ENCODE measurements at places on chromosomes 7 and 10.

DNA sequence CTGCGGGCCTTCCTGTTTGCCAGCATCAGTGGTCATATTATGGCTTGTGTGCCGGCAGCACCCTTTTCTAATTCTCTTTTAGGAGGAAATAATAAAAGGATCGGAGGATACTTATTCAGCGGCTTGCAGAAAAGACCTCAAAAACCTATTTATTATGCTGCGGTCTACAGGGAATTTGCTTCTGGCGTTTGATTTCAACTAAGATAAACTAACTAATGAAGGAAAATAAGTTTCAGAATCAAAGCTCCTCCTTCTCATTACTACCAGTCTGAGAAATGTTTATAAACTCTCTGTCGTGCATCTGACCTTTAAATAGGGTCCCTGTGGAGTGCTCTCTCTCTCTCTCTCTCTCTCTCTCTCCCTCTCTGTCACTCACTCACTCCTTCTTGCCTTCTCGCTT, 335.0 kb upstream of the GLI3 start:
- no peak for DNase-seq

DNA sequence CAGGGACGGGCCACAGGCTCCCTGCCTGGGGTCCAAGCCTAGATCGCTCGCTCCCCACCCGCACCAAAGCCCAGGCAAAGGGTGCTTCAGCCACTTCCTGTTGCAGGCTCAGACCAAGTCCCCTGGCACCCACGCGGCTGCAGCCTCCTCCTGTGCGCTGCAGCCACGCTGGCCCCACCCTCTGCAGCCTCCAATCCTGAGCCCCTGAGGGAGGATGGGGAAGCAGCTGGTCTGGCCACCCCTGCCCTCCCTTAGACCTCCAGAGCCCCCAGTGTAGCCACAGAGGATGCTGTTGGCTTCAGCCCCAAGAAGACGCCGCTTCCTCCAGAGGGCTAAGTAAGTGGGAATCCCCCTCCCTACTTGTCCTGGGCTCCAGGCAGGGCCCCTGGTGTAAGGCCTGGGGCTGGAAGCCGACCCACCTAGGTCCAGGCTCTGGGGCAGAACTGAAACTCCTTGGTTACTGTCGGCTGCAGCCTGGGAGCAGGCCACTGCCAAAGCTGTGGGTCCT, 9.4 kb downstream of the LIMK1 start:
- DNase-seq = no peak

GRCh38 chr7:51045319-51046102, 262.8 kb upstream of the GRB10 start:
- no peak for DNase-seq

- DNase-seq = no peak
Observed at GRCh38 chr7:77453531-77453930, 37.4 kb upstream of the GSAP start.

GRCh38 chr10:76111986-76112825, 680.8 kb downstream of the LRMDA start:
- DNase-seq = no peak

- no peak for DNase-seq
Observed at GRCh38 chr7:155580367-155580766, 34.0 kb upstream of the CNPY1 start.

GRCh38 chr10:3350205-3350604, 177.6 kb upstream of the PITRM1 start:
- DNase-seq = no peak

- DNase-seq = no peak
Observed at GRCh38 chr10:34739915-34740314, 75.2 kb downstream of the PARD3 start.

- DNase-seq = no peak
Observed at GRCh38 chr10:68121852-68122251, 12.6 kb downstream of the MYPN start.

DNA sequence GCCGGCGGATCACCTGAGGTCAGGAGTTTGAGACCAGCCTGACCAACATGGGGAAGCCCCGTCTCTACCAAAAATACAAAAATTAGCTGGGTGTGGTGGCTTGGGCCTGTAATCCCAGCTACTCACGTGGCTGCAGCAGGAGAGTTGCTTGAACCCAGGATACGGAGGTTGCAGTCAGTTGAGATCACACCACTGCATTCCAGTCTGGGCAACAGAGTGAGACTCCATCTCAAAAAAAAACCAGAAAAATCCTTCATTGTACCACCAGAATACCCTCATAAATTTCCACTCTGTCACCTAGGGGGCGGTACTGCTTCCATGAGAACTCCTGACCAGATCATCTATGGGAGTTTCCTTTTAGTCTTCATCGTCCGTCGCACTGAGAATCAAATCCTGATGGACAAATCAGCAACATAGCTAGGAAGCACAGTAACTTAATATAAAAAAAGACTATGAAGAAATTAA, 225.8 kb upstream of the KLF14 start:
- no peak for DNase-seq

DNA sequence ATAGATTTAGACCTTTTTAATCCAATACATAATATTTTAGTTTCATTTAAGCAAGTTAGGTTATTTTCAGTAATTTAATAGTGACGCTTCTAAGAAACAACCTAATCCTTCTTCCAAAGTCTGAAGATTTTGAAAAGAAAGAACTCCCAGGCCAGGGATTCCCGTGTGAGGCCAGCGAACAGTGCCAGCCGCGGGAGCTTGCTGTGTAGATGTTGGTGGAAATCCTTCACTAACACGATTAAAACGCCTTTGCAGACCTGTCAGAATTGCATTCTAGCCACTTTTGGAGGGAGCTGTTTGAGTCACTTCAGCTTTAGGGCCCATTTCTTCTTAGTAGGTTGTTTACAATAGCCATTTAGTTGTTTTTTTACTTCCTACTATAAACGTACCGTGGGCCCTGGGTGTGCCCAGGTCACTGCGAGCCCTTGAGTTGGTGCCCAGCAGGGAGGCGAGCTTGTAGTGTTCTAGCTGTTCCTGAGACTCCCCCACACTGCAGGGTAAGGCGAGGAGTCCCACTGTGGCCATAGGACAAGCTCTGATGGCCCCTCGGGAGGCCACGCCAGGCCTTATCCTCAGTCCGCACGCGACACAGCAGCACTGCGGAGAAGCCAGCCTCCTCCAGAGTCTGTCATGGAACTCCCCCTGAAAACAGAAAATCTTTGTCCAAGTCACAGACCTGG, 32.3 kb downstream of the PPP2R2D start:
- DNase-seq = no peak

- no peak for DNase-seq
Observed at GRCh38 chr10:112834751-112835181, 115.3 kb upstream of the TCF7L2 start.

- DNase-seq = no peak
Observed at GRCh38 chr7:24882989-24883621, 96.9 kb downstream of the OSBPL3 start.

DNA sequence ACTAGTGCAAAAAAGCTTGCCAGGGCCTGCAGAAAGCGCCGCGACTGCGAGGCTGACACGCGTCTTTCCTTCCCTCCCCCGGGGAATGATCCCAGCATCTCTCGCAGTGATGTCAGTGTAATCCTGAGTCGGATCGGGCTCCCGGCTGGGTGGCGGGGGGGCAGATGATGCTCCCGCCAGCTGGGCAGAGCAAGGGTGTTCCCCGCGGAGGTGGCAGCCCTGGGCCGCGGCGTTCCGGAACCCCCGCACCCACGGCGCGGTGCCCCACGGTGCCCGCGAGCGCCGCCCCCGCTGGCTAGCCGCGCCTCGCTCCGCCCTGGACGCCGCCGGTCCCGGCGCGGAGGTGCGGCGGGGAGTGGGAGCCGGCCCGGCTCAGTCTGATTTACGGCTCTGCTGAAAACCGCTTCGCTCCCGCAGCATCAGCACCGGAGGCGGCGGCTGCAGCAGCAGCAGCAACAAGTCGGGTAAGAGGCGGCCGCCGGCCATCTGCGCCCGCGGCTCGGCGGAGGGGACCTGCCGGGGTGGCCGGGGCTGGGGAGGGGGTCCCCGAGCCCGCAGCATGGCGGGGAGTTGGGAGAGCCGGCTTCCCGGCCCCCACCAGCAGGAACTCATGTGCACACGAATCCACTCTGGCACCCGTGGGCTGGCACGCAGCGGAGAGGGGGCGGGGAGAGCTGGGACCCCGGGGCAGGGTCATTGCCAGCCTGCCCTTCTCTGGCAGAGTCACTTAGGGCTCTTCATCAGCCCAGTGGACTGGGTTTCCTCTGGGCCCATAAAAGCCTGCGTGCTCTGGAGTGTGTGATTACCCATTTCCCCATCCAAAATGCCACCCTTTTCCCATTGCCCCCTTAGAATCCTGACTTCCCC, at the start of gene ZNF365:
ZNF365 (plus strand) TSS at position 375 of the 867 bp plus-strand sequence. CDS start 1,825 bp downstream, outside the sequence.
- peak; percentile 27 for DNase-seq

- DNase-seq = peak; percentile 29
Observed at GRCh38 chr10:22022257-22023032, 18.9 kb upstream of the DNAJC1 start.

GRCh38 chr10:114420811-114421485, 16.6 kb upstream of the AFAP1L2 start:
- DNase-seq = no peak

DNA sequence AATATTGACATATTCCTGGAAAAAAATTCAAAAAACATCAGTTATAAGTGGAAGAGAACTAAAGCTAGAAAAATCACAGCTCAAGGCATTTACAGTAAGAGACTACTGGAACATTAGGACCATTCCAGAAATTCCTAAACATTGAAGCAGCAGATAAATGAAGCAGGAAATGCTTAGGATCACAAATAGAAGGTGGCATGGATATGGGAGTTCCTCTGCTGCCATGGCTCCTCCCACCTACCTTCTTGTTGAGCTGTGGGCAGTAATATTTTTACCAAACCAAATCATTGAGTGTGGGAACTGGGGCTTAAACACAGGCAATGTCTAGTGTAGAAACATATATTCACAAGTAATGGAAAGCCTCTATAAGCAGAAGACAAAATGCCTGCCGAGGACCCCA, 292.8 kb downstream of the ANKRD7 start:
- DNase-seq = no peak

DNA sequence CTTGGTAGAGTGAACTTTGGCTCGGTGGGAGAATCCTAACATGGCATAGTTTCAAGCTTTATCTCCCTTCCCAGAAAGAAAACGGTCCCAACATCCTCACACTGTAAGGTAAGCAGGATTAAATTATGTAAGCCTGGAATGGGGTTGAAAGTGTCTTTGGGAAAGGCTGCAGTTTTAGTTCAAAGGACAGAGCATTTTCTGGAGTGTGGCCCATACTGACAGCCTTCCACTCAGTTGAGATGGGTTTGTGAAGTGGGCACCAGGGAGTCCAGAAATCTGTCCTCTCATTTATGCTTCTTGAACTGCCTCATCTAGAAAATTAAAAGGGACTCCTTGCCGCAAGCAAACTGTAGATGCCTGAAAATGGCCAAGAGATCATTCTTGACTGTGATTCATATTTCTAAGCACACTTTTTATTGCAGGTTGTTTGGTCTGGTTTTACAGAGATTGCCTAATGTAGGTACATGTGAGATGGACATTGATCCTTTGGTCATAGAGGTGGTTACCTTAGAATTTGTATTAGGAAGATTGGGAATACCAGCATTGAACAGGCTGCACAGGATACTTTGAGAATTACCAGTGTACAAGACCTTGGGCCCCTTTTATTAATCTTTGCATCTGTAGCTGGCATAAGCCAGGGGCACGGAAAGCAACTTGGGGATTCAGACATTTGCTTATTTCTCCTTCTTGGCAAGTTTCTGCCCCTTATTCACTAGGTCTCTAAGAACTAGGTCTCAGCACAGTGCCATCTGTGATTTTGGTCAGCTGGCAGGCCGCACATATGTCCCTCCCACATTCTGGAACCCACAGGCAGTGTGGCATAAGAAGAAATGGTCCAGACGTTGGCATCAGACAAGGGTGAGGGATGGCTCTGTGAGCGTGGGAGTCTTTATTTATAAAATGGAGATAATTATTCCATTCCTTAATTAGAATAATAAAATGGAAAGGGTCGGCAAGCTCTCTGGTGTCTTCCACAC, 125.9 kb downstream of the GLCCI1 start:
- DNase-seq = no peak

- DNase-seq = no peak
Observed at GRCh38 chr7:147033641-147034040, 917.0 kb downstream of the CNTNAP2 start.

DNA sequence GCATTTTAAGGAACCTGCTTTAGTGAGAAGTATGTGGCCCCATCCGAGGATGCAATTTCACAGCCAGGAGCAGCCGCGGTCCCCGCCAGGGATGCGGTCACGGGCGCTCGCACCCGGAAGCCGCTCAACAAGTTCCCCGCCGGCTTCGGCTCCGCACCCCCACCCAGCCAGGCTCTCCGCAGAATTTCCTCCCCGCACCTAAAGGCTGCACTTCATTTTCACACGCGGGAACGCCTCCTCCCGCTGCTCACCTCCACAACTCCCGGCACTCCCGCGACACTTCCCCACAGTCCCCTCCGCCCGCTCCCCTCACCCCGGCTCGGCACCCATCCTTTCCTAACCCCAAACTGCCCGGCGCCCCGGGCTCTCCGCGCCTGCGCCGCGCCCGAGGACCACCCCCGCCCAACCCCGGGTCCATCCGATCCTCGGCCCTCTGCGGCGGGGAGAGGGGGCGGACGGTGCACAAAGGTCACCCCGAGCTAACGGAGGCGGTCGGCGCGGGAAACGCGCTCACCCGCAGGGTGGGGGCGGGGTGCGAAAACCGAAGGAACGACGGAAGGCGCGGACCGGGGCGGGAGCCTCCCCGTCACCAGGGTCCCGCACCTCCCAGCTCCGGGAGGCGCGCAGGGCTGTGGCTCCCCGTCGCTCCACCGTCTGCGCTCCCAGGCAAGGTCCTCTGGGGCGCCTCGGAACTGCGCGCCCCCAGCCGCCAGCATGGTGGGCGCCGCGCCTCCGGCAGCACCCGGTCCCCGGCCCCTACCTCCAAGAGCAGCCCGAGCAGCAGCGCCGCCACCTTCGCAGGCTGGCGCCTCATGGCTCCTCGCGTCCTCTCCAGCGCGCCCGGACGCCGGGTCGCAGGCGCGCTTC, 558 bp downstream of the VOPP1 start:
- DNase-seq = peak; percentile 53

GRCh38 chr10:73096041-73096448, 621 bp downstream of the P4HA1 start:
- peak; percentile 58 for DNase-seq

DNA sequence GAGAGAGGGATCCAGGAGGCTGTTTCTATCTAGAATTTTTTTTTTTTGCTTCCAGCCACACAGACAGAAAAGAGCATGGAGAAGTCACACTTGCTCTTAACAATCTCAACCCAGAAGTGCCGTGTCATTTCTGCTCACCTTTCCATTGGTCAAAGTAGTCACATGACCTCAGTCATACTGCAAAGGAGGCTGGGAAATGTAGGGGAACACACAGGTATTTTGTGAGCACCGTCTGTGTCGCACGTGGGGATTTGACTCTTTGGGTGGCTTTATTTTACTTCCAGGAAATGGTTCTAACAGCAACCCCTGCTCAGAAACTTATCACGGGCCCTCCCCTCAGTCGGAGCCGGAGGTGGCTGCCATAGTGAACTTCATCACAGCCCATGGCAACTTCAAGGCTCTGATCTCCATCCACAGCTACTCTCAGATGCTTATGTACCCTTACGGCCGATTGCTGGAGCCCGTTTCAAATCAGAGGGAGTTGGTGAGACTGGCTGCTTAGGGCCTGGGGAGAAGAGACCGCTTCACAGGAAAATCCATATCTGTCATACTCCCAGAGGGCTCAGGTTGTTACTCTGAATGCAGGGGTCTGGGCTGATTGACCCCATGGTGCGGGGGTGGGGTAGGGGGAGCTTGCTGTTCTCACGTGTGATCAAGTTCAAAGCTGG, 13.1 kb upstream of the CPA1 start:
- no peak for DNase-seq

GRCh38 chr10:86370006-86370585, 3.5 kb upstream of the GRID1 start:
- no peak for DNase-seq

All from activated T-helper 1 cell treated with Interleukin-2 at 50 U/mL for 16 hours (primary cell).